Germinal center (tissue), 1 donor: ENCODE measurements at places on chromosomes 6 and 20.

- no peak for DNase-seq
Observed at GRCh38 chr6:106670236-106670635, 40.9 kb downstream of the QRSL1 start.

- no peak for DNase-seq
Observed at GRCh38 chr6:113995634-113996033, 24.7 kb upstream of the HDAC2 start.

GRCh38 chr6:50849796-50850180 lies 31.1 kb downstream of the TFAP2B start:
- DNase-seq = no peak

- DNase-seq = no peak
Observed at GRCh38 chr6:57027301-57027700, 19.2 kb upstream of the KIAA1586 start.

GRCh38 chr20:3010985-3011723 lies 32.3 kb upstream of the GNRH2 start:
- DNase-seq = no peak
